Panc1 (cell line): ENCODE measurements at places on chromosomes 2 and 18.
A peak's percentile ranks its signal among the peaks of the same experiment; 100 is the strongest.

GRCh38 chr2:29117636-29118303, 2.6 kb downstream of the CLIP4 start:
- peak; percentile 94 for DNase-seq

GRCh38 chr18:45321520-45321919, 293.8 kb upstream of the SLC14A2 start:
- no peak for DNase-seq

DNA sequence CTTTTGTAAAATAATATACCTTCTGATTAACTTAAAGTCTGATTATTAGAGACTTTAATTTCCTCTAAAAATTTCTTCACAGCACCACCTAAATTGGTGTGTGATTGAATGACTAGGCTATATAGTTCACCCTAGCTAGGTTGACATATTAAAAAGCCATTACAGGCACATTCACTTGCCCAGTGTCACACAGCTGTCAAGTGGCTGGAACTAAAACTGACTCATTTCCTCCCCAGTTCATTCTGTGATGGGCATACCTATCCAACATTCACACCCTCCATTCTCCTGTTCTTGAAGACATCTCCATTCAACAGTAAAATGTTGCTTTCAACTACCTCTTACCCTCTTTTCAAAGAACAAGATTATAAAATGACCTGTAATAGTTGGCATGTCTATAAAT, 334.5 kb downstream of the ARHGAP15 start:
- no peak for DNase-seq

- DNase-seq = no peak
Measured at GRCh38 chr2:234241656-234242458, 191.4 kb downstream of the SPP2 start.

- no peak for DNase-seq
Measured at GRCh38 chr18:72942766-72943165, 75.0 kb upstream of the NETO1 start.

GRCh38 chr18:7600036-7600435, 32.9 kb downstream of the PTPRM start:
- DNase-seq = no peak

DNA sequence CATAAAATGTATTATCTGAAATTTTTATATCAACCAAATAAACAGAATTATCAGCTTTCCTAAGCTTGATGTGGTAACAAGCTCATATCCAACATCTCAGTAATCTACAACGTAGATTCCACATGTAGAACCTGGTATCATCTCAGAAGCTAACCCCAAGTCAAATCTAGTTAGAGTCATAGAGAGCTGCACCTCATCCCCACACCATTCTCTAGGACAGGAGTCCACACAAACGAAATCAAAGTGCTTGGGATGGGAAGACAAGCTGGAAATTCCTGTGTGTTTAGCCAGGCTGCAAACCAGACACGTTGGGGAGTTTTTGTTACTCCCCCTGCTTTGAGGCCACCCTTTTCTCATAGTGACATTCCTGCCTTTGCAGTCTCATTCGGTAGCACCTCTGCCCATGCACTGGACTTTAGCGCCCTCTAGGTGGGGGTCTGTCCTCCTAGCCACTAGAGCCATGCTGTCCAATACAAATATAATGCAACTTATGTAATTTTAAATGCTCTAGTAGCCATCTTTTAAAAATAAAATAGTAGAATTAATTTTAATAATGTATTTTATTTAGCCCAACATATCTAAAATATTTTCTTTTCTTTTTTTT, 28.1 kb upstream of the SATB2 start:
- DNase-seq = no peak

GRCh38 chr2:36705326-36706020, 9.0 kb downstream of the VIT start:
- DNase-seq = no peak

- DNase-seq = peak; percentile 22
Measured at GRCh38 chr18:9055185-9055584, 47.3 kb upstream of the NDUFV2 start.

DNA sequence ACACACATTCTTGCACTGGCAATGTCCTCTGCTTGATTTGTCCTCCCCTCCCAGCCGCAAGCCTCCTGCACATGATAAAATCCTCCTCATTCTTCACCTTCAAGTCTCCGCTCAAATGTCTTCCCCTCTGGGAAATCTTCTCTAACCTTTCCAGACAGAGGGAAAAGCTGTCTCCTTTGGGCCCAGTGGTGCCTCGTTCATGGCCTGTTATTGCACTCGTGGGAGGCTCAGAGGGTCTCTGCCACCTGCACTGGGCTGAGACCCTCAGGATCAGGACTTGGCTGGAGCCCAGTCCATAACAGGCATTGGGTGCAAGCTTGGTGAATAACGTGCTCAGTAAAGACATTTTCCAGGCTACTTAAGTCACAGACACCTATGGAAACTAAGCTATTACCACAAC, 68.6 kb downstream of the PTGR3 start:
- DNase-seq = no peak

DNA sequence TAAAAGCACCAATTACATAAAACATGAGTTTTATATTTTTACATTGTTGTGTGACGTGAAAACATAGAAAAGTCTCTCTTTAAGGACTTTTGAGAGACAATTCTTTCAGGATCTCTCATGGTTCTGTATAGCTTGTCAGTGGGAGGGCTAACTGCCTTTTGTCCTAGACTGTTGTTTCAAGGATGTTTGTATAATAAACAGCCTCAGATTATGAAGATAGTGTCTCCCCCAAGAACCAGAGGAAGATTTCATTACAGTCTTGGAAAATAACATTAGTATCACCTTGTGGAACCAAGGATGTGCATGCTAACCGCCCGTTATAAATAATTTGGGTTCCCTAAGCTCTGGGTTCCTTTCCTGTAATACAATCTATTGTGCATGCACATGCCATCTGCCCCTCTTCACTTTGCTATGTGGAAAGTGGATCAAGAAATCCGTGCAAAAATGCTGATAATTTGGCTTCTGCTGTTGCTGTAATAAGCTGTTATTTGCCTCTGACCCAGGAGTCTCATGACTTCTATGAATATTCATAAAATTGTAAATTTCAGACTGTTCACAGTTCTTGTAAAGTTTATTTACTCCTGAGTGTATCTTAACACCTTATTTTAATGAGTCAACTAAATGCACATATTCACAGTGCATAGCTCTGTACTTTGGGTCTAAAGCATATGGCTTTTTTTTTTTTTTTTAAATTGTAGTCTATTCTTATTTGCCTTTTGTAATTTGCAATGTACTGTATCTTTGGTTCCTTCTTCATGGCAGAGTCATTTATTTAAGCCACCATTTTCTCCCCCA, 265.5 kb downstream of the PTH2R start:
- DNase-seq = no peak

DNA sequence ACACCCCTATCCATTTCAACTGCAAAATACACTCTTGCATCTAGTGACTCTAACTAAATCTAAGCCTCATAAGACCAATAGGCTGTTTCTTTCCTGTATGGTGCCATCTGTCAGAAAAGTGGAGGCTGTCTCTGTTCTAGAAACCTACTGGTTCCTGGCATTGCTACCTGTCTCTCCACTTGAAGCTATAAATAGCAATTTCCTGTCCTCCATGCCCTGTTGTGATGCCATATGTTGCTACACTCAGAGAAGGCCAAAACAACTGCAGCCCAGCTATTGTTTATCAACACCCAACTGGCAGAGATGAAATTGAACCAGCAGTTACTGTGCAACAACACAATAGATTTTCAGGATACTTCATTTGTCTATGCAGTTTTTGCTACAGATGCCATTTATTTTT, 1355.1 kb upstream of the SLC39A10 start:
- no peak for DNase-seq

DNA sequence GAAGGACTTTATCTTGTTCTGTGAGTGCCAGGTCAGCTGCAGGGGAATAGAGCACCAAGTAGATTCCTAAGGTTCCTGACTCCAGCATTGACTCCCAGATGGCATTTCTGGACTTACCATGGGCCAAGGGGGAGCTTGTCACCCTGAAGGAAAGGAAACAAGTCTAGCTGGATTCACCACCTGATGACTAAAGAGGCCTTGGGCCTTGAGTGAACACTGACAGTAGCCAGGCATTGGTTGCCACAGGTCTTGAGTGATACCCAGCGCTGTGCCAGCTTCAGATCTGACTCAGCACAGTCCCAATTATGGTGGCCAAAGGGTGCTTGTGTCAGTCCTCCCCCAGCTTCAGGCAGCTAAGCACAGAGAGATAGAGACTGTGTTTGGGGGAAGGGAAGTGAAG, 40.1 kb upstream of the CAPN13 start:
- no peak for DNase-seq

DNA sequence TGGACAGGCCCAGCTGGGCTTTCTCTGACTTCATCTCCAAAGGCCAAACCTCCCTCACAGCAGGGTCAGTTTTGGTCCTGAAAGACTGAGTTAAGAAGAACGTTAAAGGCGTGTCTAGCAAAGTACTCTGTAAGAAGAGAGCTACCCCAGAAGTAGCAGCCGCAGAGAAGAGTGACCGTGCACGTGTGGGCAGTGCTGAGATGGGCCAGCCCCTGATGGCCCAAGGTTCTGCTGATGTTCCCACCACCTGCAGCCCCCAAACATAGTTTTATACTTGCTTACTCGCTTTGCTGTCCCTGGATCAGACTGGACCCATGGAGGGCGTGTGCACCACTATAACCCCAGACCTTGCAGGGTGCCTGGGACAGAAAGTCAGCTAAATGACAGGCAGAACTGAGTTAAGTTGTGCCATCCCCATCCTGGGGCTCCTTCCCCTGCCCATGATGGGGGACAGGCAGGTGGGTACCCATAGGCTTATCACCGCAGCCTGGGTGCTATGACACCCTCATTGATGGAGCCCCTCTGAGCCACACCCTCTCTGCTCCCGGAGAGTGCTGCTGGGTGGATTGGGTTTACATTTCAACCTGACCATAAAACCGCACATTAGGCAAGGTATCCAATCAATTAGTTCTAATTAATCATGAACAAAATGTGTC, 367.3 kb upstream of the HS6ST1 start:
- no peak for DNase-seq

- no peak for DNase-seq
Measured at GRCh38 chr2:47373747-47374146, 29.2 kb upstream of the MSH2 start.

- no peak for DNase-seq
Measured at GRCh38 chr2:186348200-186348599, 137.9 kb upstream of the ZC3H15 start.

- DNase-seq = no peak
Measured at GRCh38 chr18:33052886-33053285, 280.1 kb upstream of the KLHL14 start.

- DNase-seq = no peak
Measured at GRCh38 chr2:205848601-205849000, 166.3 kb downstream of the NRP2 start.

- DNase-seq = no peak
Measured at GRCh38 chr2:23378496-23378895, 6.5 kb upstream of the KLHL29 start.

DNA sequence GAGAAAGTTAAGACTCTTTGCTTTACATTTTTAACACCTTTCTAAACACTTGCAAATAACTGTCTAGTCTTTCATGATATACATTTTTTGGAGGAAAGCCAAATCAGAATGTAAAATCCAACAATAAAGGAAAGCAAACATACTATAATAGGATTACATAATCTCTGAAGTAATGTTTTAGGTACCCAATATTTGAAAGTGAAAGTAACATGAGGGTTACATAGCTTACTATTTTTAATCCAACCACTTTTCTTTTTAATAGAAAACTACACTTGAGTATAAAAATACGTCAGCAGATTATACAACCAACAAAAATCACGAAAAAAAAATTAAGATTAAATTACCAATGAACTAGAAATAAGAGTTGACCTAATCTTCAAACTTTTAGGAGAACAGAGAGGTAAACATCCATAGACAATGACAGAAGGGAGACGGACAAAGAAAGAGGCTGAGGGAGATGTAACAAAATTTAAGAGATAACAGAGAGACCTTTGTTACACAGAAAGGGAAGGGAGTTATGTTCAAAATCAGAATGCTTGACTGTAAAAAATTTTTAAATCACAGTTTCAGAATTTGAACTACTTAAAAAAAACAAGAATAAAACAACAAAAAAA, 150.0 kb downstream of the IKZF2 start:
- DNase-seq = no peak

GRCh38 chr2:47534179-47534919, 131.4 kb downstream of the MSH2 start:
- DNase-seq = no peak

DNA sequence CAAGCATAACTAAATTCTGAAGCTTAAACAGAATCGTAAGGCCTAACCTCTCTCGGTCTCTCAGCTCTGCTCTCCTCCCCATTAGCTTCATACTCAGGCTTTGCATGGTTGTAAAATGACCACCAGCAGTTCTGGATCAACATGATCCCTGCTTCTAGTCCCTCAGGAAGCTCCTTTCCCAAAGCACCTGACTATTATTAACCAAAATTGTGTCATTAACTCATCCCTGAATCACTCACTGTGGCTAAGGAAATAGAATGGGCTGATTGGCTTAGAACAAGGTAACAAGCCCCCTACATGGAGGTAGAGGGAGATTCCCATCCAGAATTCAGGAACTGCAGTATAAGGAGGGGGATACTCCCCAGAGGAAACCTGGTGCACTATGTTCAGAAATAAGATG, 448.3 kb downstream of the ARHGAP15 start:
- no peak for DNase-seq

DNA sequence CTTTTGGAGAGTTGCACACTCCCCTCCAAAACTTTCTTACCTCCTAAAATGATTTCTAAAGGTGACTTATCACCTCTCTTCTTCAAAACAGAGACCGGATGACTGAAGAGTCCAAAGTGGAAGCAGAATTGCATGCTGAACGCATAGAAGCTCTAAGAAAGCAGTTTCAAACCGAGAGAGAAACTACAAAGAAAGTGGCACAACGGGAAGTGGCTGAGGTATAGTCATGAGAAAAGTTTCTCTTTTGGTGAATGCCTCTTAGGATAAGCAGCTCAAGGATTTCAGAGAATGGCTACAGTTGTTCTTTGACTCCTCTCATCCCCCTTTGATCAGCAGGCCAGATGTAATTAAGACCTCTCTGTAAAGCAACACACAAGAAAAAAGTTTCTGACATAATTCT, 73.6 kb downstream of the GTF3C3 start:
- DNase-seq = no peak

GRCh38 chr2:152097801-152098495, 896 bp downstream of the CACNB4 start:
- DNase-seq = no peak

GRCh38 chr2:25572638-25573037, 100.7 kb downstream of the DTNB start:
- DNase-seq = no peak

DNA sequence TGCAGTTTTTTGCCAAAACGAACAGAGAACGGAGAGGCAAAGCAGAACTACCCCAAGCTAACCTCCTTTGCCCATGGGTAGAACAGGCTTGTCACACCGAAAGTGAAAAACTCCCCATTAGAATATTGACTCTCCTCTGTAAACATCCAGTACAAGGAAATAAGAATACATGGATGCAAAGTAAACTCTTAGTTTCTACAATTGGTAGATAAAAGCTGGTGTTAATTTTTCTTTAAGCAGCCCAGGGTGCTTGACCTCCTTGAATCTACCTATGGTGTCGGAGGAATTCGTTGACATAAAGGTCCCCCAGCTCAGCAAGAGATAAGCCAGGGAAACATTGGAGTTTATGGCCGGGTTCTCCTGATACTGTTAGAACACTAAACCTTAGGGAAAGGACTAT, 48.4 kb upstream of the DSG1 start:
- no peak for DNase-seq
